Heart left ventricle (tissue), 16 donors: ENCODE measurements at places on chromosomes 11 and 22. TPM values are rescaled to one million over a fixed set of nuclear protein-coding genes. Genes with fewer than 3 reads are reported as not detected.

DNA sequence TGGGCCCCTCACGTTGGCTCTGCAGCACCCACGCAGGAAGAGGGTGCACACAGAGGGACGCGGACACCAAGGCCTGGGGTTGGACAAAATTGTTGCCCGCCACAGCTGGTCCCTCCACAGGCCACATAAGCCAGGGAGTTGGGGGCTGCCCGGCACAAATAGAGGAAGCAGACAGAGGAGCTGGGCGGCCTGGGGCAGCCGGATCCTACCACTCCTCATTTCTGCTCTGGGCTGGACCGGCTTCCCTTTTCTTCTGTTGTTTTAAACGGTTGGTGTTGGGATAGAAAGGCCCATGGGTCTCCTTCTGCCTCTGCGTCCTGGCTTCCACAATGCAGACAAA is 36.4 kb upstream of the LINC01488 start:
- no peak for DNase-seq

- no peak for DNase-seq
Measured at GRCh38 chr11:15446929-15447328, 332.2 kb downstream of the INSC start.

DNA sequence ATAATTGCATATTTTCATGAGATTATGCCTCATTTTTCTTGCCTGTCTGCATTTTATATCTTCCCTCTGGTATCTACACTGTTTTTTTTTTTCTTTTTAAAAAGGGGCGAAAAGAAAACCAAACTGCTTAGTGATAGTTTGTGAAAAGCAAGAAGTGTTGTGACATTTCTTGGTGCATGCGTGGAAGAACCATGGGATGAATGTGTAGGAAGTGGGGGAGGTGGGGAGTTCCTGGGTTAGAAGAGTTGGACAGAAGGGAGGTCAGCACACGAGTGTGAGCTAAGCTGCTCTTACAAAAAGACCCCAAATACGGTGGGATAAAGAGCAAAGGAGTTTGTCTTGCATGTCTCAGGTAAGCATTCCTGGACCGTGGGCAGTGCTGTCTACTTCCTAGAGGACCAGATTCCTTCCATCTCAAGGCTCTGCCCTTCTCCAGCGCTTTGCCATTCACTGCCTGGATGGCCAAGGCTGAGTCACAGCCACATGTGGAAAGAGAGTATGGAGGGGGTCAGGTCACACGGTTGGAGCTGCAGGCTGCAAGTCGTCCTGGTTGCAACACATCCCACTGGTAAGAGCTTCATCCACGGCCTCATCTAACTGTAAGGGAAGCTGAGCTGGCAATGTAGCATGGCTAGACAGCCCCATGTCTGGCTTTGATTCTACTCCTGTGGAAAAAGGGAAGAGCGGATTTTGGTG is 300.6 kb downstream of the DDX10 start:
- no peak for DNase-seq

DNA sequence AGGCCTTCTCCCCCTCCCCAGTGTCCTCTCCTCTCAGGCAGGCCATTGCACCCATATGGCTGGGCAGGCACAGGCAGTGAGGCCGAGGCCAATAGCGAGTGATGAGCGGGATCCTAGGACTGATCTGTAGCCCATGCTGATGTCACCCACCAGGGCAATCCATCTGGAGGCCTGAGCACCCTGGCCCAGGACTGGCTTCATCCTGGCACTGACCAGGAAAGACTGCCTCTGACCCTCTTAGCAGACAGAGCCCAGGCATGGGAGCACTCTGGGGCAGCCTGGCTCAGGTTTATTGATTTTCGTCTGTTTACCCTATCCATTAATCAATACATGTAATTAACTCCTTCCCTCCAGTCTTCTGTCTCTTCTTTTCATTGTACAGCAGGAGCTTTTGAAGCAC is 5.1 kb upstream of the TIRAP start:
- DNase-seq, result no peak

The KCTD14 gene
- 0.23 TPM for polyA plus RNA-seq
